LoVo (cell line): ENCODE measurements at places on chromosomes 11 and 22.
A peak's percentile ranks its signal among the peaks of the same experiment; 100 is the strongest.

DNA sequence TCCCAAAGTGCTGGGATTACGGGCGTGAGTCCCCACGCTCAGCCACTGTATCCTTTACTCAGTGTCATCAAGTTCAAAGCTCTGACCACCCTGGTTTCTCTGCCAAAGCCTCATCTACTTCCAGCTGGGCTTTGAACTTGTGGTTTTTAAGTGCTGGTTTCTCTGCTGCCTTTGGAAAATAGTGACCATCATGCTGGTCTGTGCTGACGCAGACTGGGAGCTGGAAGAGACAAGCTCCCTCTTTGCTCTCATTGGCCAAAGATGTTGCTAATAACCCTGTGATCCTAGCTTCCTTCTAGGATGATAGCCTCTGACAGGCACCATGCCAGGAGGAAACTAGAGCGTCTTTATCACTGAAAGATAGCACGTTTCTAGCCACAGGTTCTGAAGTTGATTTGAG, 62.4 kb downstream of the ALX4 start:
- DNase-seq = no peak

GRCh38 chr11:28756977-28757376, 648.8 kb downstream of the METTL15 start:
- peak; percentile 11 for DNase-seq

GRCh38 chr11:6319704-6320410, 444 bp downstream of the CAVIN3 start:
- DNase-seq = peak; percentile 71

DNA sequence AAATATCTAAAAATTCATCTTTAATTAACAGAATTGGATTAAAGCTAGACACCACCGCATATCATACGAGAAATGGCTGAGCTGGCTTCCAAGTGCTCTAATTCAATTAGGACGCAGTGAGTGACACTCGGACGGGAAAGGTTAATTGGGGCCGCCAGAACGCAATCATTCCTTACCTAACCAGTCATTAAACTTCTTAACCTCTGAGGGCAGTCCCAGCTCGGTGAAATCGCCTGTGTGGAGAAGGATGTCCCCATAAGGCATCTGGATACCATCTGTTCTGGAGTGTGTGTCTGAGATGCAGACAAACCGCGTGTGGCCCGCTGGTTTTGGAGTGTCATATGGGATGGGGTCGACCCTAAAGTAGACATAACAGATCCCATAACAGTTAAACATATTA, 50.3 kb downstream of the MPPED2 start:
- DNase-seq = no peak
